Central memory CD4-positive, alpha-beta T cell (primary cell): ENCODE measurements at places on chromosomes 12 and 14.
A peak's percentile ranks its signal among the peaks of the same experiment; 100 is the strongest.

- DNase-seq: no peak
Measured at GRCh38 chr14:23146980-23147379, 27.9 kb upstream of the CEBPE start.

- DNase-seq: no peak
Measured at GRCh38 chr12:130859161-130859560, 12.7 kb upstream of the RAN start.

- DNase-seq: peak; percentile 31
Measured at GRCh38 chr12:49750027-49750995, 9.0 kb downstream of the TMBIM6 start.

DNA sequence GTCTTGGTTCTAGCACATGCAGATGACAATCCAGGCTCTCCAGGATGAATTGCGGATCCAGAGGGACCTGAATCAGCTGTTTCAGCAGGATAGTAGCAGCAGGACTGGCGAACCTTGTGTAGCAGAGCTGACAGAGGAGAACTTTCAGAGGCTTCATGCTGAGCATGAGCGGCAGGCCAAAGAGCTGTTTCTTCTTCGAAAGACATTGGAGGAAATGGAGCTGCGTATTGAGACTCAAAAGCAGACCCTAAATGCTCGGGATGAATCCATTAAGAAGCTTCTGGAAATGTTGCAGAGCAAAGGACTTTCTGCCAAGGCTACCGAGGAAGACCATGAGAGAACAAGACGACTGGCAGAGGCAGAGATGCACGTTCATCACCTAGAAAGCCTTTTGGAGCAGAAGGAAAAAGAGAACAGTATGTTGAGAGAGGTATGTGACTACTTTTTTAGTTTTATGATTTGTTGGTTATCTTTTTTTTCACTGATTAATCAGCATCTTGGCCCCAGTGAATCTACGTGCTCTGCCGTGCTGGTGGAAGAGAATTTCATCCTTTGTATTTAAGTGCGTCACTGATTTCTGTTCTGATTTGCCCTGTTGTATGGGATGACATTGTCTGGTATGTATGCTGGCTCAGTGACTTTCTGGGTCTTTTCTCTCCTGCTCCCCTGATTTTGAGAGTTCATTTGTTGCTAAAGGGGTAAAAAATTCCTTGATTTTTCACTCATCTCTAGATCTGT, 92.3 kb downstream of the ERC1 start:
- no peak for DNase-seq

DNA sequence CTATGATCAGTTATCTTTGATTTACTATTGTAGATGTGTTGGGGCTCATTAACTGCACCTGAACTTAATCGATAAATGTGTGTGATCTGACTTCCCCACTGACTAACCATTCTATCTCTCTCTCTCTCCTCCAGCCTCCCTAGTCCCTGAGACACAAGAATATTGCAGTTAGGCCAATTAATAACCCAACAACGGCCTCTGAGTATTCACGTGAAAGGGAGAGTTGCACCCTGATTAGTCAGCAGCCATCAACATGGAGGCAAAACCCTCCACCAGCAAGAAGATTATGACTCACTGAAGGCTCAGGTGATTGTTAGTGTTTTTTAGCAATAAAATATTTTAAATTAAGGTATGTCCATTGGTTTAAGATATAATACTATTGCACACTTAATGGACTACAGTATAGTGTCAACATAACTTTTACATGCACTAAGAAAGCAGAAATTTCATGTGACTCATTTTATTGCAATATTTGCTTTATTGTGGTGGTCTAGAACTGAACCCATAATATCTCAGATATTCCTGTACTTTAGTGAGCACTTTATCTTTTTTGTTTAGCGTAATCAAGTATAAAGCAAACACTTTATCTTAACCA, 77.1 kb upstream of the PTGDR start:
- DNase-seq: no peak

DNA sequence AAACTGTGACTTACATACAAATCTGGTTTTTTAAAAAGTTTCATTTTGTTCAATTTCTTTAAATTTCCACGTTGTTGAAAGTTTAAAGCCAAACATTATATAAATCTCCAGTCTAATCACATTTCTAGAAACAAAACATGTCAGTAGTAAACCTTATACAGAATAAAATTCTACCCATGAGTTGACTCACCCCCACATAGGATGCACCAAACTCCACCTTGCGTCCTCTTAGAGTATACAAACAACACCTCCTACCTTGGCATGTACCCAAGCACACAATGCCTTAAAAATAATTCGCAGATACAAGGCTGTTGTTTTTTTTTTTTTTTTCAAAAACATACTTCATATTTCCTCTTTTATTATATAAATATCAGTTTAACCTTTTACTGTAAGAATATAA, 3.3 kb downstream of the FBXL14 start:
- peak; percentile 48 for DNase-seq

DNA sequence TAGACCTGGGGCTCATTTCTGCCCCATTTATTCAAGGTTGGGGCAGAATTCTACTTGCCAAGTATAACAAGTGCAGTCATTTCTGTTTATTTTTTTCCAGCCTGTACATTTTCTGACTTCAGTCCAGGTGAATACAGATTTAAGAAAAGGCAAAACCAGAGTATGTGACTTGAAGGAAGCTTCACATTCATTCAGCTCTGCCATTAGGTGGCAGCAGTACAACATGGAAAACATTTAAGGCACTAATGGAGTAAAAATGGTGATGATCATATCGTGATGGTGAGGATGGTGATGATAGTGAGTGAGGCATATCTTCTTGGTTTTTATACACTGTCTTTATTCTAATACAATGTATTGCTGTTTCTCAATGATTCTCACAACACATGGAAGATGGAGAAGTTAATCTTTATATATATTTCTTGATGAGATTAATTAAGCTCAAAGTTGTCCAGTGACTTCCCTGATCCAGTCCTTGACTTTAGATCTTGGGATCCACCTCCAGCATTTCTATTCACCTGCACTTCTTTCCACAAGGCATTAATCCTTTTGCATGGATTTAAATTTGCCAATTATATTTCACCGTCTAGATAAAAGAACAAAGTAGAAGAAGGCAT, 176.7 kb upstream of the SEL1L start:
- DNase-seq: no peak

DNA sequence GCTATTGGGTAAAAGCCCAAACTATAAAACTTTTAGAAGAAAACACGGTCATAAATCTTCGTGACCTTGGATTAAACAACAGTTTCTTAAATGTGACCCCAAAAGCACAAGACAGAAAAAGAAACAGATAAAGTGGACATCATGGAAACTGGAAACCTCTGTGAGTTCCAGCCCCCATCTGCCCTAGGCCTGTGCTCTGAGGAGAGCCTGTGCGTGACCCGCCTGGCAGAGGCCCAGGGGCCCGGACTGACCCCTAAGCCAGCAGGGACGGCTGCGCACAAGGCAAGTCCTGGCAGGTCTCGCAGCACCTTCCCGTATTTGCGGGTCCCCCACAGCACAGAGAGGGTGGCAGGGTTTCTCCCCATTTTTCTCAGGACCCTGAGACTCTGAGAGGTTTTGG, 76.0 kb downstream of the CHGA start:
- DNase-seq: no peak

GRCh38 chr12:14416658-14417057, 51.2 kb downstream of the ATF7IP start:
- DNase-seq: peak; percentile 70

- no peak for DNase-seq
Measured at GRCh38 chr12:3871356-3871755, 1.8 kb downstream of the PARP11 start.

GRCh38 chr12:77213319-77213718, 147.9 kb upstream of the E2F7 start:
- no peak for DNase-seq

DNA sequence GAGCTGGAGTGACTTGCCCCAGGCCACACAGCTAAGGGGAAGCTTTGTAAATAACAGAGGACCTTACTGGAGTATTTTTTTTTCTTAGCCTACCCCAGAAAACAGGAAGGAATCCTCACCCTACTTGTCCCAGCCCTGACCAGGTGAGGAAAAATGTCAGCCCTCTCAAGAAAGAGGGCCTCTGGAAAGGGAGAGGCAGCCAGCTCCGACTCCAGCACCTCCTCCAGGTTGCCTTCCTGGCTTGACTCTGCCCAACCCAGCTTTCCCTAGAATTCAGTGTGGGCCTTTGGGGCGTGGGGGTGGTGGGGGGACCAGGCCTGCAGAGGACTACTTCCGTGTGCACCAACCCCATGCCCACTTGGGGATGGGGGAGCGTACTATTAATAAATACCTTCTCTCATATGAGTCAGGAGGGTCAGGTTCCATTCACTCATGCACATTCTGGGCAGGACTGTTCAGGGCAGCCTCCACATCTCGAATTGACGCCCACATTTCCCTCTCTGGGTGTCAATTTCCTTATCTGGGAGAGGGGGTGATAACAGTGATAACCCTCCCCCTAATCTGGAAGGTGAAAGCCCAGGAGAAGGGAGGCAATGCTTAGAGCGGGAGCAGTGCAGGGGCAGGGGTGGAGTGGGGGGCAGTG, 5.2 kb downstream of the RHOF start:
- no peak for DNase-seq

DNA sequence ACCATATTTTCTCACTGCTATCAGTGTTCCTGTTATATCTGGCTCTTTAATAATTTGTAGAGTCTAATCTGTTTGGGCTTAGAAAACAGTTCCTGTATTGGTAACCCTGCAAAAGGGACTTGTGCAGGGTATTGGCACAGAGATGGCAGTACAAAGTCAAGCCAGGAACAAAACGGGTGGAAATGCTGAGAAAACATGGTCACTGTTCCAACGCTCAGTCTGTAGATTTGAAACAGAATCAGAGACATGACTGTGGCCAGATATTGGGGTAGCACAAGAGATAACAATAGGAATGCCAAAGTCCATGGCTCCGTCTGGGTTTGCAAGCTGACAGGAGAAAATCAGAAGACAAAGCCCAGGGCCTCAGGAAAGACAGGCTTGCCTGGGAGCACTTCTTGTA, 290.7 kb upstream of the PDE3A start:
- DNase-seq: no peak

- DNase-seq: no peak
Measured at GRCh38 chr14:100381395-100382105, 58.4 kb downstream of the SLC25A47 start.

- no peak for DNase-seq
Measured at GRCh38 chr12:131137836-131138637, 184.3 kb downstream of the ADGRD1 start.

GRCh38 chr12:9900930-9901329, 19.6 kb downstream of the KLRF2 start:
- no peak for DNase-seq

- DNase-seq: no peak
Measured at GRCh38 chr12:59499774-59500173, 96.1 kb upstream of the SLC16A7 start.

DNA sequence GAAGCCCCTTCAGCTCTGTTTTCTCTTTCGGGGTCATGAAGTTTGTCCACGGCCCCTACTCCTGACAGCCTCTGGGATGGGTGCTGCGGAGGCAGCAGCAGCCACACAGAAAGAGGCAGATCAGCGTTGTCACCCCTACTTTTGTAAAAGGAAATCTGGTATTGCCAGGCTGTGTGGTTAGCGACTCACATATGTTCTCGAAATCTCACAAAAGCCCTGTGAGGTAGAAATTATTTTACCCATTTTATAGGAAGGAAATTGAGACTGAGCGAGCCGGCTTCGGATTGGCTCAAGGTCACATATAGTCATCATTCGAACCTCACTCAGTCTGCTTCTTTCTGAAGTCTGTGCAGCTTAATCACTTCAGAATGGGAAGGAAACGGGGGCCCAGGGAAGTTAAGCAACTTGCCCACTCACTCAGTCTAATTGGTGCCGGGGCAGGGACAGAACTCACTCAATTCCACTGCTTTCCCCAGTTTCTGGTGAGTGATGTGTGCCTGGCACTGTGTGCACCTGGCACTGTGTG, 1.1 kb upstream of the CKAP4 start:
- peak; percentile 51 for DNase-seq

GRCh38 chr14:99522934-99523703, 41.9 kb downstream of the CCNK start:
- DNase-seq: no peak

- DNase-seq: no peak
Measured at GRCh38 chr12:120529641-120530417, 871 bp upstream of the COQ5 start.

DNA sequence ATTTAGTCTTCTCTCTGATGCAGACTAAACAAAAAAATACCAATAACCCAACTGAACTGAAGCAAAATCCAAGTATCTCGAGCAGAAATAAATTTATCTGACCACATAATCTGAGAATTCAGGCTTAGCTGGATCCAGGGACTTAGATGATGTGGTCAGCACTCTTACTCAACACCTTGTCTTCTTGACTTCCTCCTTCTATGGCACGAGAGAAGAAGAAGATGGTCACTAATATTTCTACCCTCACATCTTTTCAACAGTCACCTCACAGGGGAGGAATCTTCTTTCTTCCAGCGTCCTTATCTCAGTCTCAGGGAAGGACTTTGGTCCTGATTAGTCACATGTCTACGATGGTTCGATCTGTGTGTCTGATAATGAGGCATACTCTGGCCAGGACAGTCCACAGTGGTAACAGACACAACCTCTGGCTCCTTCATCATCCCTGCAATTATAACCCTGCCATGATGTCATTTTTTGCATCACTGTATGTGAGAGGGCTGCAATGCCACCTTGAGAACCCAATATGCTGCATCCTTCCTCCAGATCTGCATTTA, 15.8 kb downstream of the RGS6 start:
- DNase-seq: no peak

- DNase-seq: no peak
Measured at GRCh38 chr14:88639221-88639620, 76.4 kb downstream of the ZC3H14 start.

- DNase-seq: no peak
Measured at GRCh38 chr12:112191840-112192321, 66.5 kb downstream of the TRAFD1 start.
